Forelimb muscle (tissue), 1 donor: ENCODE measurements at places on chromosomes 1 and 21. TPM values are rescaled to one million over a fixed set of nuclear protein-coding genes. Genes with fewer than 3 reads are reported as not detected.

DNA sequence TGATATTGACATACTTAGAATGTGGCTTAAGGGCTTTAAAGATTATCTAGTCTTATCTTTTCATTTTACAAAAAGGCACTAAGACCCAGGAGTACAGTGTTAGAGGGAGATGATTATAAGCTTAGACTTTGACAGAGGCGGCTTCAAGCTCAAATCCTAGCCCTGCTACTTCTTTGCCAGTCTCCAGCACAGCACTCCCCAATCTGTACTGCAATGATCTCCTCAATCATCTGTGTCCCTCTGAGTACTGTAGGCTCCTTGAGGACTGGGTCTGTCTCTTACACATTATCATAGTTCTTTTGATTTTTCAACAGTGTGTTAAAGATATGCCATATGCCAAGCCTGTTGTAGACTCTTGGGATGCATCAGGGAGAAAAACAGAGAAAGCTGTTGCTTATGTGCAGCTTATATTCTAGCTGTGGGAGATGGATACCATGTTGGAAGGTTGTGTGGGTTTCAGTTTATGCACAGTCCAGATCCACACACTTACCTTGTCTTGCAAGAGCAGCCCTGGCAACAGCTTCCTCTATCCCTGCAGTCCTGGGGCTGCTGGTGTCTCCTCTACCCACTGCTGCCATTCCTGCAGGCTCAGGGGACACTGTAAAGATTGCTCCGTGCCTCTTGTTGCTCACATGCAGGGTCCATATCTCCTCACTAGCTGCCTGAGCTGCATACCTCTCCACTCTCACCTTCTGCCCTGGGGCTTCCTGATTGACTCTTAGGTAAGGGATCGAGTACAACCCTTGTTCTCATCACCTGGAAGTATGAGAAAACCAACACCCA is 103.9 kb upstream of the TSPAN2 start:
- DNase-seq = no peak

Gene CR1L
- polyA plus RNA-seq = 0.52 TPM

GRCh38 chr1:155979597-155980343 is 1.4 kb upstream of the ARHGEF2 start:
- no peak for DNase-seq

Gene KIAA1614
- 12.3 TPM for polyA plus RNA-seq

Gene HMGCS2
- not detected for polyA plus RNA-seq

- DNase-seq = no peak
These were observed 57.4 kb upstream of the CXADR start for GRCh38 chr21:17455451-17455850.

- no peak for DNase-seq
These were observed 12.5 kb upstream of the MYOC start for GRCh38 chr1:171664976-171665375.

DNA sequence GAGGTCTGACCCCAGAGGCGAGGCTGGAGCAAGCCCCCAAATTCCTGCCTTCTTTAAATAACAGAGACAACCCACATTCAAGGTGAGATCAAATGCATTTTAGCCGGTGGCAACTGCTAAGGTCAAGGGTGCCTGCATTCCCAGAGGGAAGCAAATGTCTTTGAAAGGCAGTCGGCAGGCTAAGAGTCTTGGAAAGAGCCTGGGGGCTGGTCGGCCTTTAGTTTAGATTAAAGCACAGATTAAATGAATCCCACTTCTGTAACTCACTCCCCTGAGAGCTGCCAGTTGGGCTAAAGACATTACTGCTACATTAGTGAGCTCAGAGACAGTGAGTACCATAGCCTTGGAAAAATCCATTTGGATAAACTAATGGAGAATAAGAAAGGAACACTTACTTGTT is 59.2 kb downstream of the HTR6 start:
- no peak for DNase-seq
